HCEC 1CT (cell line): ENCODE measurements at places on chromosomes 1 and 21.

- DNase-seq: peak; percentile 31
Observed at GRCh38 chr1:203480084-203480483, 4.5 kb downstream of the PRELP start.

- no peak for DNase-seq
Observed at GRCh38 chr21:42565886-42566523, 52.4 kb downstream of the SLC37A1 start.

DNA sequence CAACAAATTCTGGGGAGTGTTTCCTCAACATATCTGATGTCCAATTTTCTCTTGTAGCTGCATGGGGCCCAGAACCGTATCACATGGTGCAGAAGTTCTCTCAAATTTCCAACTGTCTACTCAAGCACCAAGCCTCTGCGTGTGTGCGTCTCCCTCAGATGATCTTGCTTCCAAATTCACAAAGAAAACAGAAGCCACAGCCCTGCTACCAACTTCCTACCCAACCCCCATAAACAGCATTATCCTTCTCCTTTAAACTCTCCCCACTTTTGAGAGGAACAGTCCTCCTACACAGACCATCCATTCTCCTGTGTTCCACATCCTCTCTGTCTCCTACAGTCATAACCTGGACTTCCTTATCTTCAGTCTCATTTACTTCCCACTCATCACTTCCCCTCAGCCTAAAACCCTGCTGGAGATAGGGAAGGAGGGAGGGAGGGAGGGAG lies 354.1 kb downstream of the SMYD3 start:
- DNase-seq: no peak

GRCh38 chr1:92536980-92537884 lies 50.5 kb upstream of the GFI1 start:
- DNase-seq: peak; percentile 59

GRCh38 chr1:92117526-92117925 lies 37.4 kb downstream of the BTBD8 start:
- no peak for DNase-seq

DNA sequence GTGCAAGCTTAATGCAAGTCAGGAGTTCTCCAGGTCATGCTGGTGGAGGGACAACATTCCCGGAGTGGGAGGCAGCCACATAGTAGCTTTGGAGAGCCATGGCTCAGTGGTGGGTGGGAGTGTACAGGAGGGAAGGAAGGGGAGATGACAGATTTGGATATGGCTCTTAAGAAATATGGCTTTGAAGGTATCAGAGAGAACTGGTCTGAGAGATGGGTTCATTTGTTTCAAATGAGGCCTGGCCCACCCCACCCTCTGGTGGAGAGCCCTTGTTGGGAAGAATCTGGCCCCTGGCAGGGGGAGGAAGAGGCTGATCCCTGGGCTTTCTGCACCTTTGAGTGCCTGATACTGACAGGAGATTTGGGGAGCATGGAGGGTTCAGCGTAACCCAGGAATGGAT lies 6.1 kb downstream of the DMBX1 start:
- no peak for DNase-seq

- DNase-seq: no peak
Observed at GRCh38 chr1:5927506-5928370, 64.5 kb downstream of the NPHP4 start.

GRCh38 chr1:228350831-228351781 lies 55.5 kb downstream of the TRIM11 start:
- no peak for DNase-seq

GRCh38 chr21:41656946-41657525 lies 109.8 kb downstream of the RIPK4 start:
- DNase-seq: no peak

GRCh38 chr1:153231363-153231762 lies 14.0 kb downstream of the PRR9 start:
- DNase-seq: peak; percentile 6

- no peak for DNase-seq
Observed at GRCh38 chr1:243727503-243728203, 122.4 kb downstream of the AKT3 start.

DNA sequence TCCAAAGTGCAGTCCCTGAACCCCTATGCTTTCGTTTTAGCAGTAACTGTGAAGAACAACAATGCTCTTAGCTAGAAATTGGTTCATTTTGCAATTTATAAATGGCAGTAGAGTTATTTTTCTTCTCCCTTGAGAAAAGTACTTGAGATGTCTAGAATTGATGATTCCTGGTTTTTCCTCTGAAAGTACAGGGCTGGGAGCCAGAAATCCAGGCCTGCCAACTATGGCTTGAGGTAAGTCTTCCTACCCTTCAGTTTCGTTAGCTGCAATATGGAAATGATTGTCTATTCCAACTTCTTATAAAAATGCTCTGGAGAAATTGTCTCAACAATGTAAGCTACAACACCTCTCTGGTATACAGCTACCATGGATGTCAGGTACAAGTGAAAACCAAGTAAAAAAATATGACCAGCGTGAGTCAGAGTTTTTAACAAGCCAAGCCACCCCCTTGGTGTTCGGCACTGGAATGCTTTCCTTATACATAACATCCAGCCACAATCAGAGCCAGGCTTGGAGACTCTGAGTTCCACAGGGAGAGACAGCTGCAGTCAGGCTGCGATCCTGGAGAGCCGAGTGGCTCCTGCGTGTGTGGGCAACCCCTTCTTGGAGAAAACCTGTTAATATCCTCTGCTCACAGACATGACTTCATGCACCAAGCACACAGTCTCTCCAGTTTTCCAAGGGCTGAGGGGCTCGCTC lies 22.0 kb downstream of the TSPAN2 start:
- DNase-seq: no peak

DNA sequence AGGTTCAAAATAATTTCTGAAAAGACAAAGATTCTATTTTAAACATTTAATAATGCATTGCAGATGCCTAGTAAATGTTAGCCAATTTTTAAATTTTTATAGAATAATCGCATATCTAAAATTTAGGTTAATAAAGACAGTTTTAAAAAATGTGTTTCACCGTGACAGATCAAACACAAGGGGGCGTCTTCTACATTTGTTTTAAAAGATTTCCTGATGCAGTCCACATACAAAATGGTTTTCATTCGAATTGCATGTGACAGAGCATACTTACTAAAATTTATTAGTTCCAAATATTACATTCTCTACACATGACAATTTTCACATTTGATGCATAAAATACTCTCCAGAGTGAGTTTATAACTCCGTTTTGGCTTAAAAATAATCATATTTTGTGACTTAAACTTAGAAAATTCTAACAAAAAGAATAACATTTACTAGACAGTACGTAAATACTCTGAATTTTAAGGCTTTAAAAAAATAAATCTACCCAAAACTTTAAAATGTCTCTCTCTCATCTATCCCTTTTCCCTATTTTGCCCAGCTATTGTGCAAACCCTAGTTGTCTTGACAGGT lies 75.5 kb downstream of the ADAMTS1 start:
- peak; percentile 67 for DNase-seq

DNA sequence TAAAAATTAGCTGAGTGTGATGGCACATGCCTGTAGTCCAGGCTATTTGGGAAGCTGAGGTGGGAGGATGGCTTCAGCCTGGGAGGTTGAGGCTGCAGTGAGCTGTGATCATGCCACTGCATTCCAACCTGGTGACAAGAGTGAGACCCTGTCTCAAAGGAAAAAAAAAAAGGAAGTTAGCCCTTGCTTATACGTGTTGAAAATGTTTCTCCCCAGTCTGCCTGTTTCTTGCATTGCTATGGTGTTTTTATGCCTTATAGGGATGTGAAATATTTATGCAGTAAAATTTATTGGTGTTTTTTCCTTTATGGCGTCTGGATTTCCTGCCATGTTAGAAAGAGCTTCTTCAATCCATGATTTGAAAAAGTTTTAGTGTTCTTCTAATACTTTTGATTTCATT lies 3.6 kb upstream of the RERE start:
- no peak for DNase-seq

DNA sequence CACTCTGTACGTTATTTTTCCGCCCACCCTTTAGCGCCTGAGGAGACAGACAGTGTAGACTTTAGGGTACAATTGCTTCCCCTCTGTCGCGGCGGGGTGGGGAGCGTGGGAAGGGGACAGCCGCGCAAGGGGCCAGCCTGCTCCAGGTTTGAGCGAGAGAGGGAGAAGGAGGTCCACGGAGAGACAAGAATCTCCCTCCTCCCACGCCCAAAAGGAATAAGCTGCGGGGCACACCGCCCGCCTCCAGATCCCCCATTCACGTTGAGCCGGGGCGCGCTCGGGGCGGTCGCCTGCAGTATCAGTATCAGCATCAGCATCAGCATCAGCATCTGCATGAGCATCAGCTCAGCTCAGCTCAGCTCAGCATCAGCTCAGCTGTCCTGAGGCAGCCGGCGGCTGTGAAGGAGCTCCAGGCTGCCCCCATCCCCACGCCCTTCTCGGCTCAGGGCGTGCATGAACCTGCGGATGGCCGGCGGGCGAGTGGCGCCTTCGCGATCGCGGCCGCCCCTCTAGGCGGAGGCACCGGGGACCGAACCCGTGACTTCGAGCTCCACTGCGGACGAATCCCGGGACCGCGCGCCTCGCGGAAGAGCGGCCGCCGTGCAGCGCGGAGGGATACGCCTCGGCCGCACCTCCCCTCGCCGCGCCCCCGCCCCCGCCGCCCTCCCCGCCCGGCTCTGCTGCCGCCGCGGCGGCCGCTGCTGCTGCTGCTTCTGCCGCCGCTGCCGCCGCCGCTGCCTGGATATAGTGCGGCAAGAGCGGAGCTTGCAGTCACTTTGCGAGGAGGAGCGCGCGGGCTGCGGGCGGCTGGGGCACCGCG lies at the start of gene NCAM2:
NCAM2 (plus strand) TSS at position 774 of the 820 bp plus-strand sequence.
- no peak for DNase-seq

GRCh38 chr21:45390831-45391742 lies 13.9 kb upstream of the COL18A1 start:
- no peak for DNase-seq

DNA sequence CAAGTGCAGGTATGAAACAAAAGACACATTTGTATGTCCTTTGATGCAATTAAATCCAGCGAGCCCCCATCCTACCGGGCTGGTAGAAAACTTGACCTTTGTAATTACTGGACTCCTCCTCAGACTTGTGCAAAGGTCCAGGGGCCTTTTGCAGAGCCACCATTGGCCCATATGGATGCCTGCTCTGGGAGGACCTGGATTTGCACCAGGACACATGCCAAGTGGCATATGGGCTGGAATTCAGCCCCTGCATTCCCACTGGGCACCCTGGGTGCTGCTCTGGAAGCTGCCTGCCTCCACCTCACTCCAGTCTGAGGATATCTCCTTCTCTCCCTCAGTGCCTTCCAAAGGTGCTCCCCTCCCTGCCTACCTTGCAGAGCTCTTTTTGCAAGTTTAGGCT lies 36.0 kb downstream of the LACTBL1 start:
- DNase-seq: no peak

DNA sequence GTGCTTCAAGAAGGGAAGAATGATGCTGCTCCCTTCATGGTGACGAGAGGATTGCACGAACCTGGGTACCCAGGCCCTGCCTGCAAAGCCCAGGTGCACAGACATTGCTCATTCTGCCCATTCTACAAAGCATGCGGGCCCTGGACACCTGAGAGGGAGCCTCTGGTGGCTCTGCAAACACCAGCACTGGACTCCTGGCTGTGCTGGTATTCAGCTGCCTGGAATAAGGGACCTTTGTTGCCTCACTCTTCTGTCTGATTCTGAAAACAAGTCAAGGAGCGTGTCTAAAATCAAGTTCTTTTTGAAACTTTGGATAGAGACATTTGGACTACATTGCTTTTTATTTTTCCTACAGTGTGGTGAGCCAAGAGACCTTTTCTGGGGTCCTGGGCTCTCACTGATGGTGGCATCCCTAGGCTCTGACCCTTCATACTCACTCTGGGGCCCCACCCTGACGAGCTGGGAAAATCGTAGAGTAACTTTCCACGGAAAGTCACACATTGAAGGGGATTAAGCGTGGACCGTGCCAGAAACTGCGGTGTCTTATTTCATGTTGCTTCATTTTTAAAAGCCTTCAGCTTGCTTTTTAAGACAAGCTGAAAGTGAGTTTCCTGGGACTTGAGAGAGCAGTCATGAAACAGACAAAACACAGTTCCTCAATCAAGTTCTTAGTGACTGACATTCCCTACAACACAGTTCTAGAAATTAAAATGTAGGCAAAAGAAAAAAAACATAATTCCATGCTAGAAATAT lies 24.0 kb downstream of the ABCA4 start:
- DNase-seq: no peak

- DNase-seq: no peak
Observed at GRCh38 chr1:204583909-204584632, 67.9 kb downstream of the MDM4 start.

DNA sequence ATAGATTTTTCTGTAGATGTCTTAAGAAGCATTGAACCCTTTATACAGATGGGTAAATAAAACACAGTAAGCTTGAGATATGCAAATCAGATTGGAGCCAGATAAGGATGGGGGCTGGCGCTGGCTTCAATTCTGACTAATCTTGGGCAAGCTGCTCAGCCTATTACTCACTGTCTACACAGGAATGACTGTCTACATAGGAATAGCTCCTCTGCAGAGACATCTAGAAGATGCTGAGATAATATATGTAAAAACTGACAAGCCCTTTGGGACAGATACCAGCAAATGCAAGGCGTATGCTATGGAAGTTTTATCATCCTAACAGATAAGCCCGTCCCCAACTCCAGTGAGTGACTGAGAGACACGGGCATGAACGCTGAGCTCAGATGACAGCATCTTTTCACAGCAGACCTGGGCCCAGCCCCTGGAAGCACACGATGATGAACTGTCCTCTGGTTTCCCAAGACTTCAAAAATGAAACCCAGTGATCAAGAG lies 1.7 kb downstream of the CLDN14 start:
- peak; percentile 75 for DNase-seq

DNA sequence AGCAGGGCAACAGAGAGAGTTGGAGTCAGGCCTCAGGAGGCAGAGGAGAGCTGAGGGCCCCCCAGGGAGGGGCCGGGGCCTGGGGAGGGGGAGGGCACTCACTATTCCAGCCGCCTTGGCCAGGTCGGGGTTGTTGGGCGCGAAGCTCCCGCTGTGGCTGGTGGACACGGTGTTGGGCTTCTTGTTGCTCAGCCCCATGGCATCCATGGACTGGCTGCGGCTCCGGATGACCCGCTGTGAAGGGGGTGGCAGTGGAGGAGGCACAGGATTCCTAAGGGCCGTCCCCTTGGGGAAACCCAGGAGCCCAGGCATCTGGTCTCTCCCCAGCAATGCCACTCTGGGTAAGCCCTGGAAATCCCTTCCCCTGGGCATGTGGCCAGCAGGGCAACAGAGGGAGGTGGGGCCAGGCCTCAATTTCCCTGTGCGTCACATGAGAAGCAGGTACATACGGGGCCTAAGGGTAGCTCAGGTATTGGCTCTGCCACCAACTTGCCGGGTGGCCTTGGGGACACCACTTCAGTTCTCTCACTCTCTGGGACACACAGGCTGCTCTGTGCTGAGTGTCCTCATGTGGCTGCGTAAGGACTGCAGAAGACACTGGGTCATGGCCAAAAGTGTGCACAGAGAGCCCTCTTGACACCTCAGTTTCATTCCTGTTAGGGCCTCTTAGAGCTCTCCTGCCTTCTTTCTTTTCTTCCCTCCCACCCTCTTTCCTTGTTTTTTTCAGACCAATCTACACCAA lies 63.0 kb downstream of the RAP1GAP start:
- DNase-seq: no peak

GRCh38 chr1:9235560-9235959 lies 986 bp downstream of the H6PD start:
- no peak for DNase-seq
